ENCODE measurements at places on chromosomes 6 and 20.
A peak's percentile ranks its signal among the peaks of the same experiment; 100 is the strongest.

DNA sequence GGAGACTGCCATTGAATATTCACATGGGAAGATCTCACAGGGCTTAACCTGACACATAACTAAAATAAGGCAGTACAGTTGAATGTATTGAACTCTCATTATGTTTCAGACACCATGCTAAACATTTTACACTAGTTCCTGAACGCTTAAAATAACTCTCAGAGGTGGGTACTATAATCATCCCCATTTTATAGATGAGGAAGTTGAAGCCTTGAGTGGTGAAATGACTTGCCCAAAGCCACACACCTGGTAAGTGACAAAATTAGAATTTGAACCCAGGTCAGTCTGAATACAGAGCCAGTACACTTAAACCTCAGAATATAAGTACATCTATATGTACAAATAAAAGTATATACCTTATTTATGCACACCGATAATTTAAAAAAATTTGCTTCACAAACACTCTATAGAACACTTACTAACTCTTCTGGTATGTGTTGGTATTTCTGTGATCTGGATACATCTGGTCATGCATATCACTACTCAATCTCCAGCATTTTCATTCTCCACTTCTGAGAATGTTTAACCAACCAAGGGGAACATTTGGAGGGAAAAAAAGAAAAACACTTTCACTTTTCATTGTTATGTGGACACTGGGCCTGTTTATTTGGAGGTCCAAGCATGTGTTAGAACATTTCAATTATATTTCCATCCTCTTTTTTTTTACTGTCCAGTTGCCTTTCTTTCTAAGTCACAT is 4.6 kb upstream of the BICRAL start:
- no peak for DNase-seq

DNA sequence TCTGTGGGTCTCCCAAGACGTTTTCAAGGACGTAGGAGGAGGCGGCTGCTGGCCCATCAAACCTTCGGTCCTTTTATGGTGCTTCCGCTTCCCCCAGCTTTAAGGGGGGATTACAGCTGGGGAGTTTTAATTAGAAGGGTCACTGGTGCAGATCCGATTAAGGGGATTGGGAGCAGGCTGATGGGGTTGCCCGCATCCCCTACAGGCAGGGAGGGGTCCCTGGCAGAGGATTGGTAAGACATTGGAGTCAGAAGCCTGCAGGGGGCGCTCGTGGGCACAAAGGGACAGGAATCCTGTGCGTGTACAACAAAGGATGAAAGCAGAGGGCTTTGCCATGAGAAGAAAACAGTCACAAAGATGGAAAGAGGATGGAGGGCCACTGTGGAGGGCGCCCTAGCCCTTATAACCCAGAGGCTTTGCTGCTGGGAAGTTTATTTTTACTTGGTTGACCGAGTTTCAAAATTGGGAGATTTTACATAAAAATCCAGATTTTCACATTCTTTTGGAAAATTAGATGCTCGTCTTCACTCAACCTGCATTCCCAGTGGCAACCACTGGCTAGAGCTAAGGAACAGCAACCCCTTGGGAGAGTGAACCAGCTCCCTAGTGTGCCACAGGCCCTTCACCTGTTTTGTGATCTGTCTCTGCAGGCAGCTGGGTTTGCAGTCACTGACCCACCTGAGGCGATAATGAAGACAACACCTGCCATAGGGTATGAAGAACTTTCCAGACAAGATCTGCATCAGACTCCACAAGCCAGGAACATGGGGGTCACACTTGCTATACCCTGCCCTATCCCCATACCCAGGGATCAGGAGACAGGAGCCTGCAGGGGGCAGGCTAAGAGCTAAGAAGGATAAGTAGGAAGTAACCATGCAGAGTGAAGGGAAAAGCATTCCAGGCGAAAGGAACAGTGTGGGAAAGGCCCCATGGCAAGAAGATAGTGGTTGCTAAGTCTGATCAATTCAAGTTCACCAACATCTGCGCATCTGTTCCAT is 97.7 kb downstream of the KCNB1 start:
- DNase-seq: peak; percentile 68

DNA sequence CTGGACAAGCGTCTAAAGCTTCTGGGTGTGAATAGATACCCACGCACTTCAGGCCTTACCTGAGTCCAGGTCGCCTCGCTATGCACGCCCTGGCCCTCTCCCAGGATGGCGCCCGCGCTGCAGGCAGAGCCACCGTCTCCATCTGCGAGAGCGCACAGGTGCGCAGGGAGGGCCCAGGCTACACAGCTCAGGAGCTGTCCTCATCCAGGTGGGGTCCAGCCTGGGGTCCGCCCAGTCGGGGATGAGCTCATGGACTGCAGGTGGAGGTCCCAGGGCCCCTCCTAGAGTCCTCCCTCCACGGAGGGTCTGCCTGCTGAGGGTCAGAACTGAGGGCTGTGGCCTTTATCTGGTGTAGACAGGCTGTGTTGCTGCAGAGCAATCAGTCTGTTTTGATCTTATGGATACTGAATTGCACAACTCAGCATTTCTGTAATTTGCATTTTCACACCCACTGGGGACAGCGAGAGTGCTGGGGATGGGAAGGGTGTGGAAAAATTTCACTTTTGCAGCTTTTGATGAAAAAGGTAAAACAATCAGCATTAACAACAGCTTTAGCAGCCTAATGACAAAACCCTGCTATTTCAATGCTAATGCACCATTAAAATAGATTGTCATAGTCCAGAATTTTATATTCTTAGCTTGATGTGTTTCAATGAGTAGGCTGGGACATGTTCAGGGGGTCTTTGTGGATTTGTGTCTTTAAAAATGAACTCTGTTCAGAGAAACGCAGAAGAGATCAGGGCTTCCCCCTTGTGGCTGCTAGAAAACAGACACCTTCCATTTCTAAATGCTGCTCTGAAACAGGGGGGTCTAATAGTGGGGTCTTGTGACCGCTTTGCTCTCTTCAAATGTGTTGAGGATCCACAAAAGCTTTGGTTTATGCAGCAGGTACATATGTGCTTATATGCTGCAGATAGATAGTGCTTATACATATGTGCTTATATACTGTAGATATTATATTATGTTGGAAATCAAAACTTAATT is 77.8 kb upstream of the PHACTR3 start:
- no peak for DNase-seq

- DNase-seq: no peak
Measured at GRCh38 chr6:4747588-4747987, 28.6 kb upstream of the CDYL start.

DNA sequence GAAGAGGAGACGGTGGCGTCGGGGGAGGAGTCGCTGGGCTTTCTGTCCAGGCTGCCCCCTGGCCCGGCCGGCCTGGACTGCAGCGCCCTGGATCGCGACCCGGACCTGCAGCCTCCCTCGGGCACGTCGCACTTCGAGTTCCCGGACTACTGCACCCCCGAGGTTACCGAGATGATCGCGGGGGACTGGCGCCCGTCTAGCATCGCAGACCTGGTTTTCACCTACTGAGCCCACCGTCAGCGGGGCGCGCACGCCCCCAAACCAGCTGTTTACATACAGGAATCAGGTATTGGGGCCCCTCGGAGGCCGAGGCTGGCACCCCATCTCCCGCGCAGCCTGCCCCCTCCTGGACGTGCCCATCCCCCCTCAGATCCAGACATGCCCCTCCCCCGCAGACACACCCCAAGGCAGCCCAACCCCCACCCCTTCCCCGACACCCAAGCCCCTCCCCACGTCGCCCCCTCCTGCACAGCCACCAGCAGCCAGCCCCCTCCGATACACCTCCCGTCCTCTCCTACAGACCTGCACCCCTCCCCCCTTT is 1.4 kb downstream of the SOX12 start:
- DNase-seq: no peak

DNA sequence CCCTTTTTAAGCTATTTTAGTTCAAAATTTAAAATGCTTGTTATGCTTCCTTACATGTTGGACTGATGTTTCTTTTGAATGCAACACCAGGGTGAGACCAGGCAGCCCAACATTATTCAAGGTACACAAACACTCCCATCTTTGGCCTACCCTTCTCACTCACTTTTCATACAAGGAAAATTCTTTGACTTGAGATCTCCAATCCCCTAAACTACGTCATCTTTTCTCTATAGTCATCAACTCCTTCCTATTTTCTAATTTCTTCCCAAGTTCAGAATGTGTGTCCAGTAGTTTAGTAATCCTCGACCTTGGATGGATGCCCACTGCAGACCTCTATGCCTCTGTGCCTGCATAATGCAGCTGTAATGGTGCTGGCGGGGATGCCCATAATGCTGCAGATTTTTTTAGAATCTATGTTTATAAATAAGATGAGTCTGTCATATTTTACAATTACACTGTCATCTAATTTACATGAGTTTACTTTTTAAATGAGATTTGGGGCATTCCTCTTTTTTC is 108.7 kb downstream of the ID4 start:
- DNase-seq: no peak

- DNase-seq: no peak
Measured at GRCh38 chr6:144214029-144214428, 63.7 kb downstream of the STX11 start.

GRCh38 chr6:80210618-80211017 is 104.1 kb downstream of the BCKDHB start:
- no peak for DNase-seq

- no peak for DNase-seq
Measured at GRCh38 chr20:44520881-44521280, 989 bp downstream of the SERINC3 start.
